ENCODE measurements at places on chromosomes 3 and 15.

- no peak for DNase-seq
Observed at GRCh38 chr3:134824791-134825190, 29.7 kb downstream of the EPHB1 start.

DNA sequence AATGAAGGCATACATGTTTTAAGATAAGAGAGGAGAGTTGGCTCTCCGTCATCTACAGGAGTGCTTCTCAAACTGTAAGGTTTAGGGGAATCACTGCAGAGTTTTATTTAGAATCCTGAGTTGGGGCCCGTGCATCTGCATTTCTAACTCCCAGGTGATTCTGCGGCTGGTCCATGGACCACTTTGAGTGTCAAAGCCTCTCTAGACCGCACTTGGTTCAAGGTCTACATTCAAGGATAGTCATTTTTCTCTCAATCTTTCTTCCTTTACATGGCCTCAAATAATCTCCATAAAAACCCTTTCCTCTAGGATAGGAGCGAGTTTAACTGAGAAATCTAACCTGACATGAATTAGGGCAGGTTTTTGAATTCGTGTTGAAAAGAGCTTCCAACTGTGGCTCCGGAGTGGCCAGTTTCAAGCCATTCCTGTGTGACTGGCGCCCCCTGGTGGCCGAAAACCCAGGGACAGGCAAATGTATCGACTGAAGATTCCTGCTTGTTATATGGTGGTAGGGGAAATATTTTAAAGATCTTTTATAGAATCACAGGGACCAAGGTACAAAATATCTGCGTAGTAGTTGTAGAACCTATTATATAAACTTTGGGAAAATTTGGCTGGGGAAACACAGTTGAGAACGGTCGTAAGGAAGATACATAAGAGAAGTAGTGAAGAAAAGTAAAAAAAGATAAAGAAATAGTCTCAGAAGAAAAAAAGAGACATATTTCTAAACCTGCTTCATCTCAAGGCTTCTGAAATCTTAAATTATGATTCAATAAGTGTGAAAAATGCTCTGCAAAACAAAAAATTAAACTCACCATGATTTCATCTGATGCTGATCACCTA is 11.9 kb downstream of the GABRR3 start:
- peak; percentile 83 for DNase-seq

GRCh38 chr3:3334491-3334890 is 155.0 kb upstream of the CRBN start:
- DNase-seq = no peak

GRCh38 chr3:14123308-14124222 is 1.1 kb downstream of the CHCHD4 start:
- no peak for DNase-seq

DNA sequence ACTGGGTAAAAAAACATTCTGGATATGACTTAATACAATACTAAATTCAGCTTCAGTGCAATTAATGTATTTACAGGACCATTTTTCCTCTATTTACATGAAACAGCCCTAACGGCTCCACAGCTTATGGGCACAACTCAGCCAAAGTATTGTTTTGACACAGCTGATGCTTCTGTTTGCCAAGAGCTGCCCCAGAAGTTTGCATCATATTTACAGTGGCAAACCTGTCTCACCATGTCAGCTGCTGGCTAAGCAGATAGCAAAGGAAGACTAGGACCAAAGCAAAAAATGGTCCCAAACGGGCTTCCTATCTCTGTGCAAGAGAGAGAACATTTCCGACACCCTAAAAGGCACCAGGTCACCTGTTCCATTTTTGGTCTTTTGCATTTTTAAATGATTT is 94.5 kb downstream of the ADAMTS9 start:
- DNase-seq = no peak
